ENCODE measurements at places on chromosomes 2 and 18.

- no peak for DNase-seq
Observed at GRCh38 chr2:232449964-232450363, 6.0 kb upstream of the ALPI start.

- DNase-seq: no peak
Observed at GRCh38 chr2:240024766-240025165, 376 bp downstream of the NDUFA10 start.

DNA sequence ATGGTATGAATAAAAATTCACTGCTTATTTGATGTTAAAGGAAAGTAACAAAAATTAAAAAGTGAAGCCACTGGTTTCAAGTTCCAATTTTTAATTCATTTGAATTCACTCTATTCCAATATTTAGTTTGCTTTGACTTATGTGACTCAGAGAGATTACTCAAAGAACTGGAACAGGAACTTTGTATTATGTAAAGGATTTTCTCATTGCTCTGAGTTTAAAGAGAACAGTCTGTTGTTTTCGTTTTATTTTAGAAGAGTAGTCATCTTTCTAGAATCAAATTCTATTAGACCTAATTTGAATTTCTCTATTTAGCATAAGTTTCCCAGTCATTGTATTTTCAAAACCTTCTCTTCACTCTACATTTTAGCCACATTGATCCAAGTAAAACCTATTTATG, 300.1 kb upstream of the SLC8A1 start:
- no peak for DNase-seq

- no peak for DNase-seq
Observed at GRCh38 chr2:236755278-236755840, 185.7 kb downstream of the ACKR3 start.

GRCh38 chr2:196995757-196996314, 69.3 kb upstream of the PGAP1 start:
- DNase-seq: no peak

DNA sequence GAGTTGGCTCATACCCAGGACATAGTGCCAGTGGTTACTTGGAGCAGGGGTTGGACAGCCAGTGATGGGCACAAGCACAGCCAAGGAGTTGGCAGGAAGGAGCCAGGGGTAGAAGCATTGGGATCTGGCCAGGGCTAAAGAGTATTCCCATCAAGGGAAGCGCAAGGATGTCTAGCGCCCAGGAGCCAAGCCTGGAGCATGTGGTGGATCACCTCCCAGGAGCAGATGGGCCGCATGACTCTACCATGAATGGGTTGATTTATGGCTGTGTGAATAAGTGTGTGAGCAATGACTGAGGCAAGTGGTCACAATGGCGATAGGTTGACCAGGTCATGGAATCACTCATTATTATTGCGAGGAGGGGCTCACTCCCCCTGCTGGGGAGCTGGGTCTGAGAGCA, 111.1 kb downstream of the FHOD3 start:
- no peak for DNase-seq

- DNase-seq: no peak
Observed at GRCh38 chr2:133838642-133839365, 270.5 kb upstream of the NCKAP5 start.

DNA sequence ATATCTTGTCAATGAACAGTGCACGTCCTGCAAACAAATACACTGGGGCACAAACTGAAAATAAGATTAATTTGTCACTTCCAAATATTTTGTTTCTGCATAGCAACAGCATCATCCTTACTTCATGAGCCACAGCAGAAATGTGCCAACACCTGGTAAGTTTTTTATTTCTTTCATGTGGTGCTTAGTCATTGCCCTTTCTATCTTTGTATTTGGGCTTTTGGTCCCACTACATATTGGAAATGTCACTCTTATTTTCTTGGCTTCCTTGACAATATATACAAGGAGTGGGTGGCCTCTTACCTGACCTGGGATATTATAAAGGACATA, 208.0 kb downstream of the RBM43 start:
- no peak for DNase-seq

DNA sequence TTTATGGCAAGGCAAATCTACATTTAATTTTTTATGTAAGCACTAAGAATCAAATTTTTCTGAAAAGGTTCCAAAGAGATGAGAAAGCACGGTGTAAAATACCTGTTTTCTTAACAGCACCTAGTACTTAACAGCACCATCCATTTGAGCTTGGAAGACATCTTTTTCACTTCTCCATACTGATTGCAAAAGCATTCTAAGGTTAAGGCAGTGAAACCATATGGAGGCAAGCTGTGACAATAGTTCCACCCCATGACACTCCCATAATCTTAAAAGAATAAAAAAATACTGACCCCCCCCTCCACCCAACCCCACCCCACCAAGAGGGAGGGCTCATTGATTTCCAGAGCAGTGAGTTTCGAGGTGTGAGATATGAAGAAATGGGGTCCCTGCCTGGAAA, 60.6 kb downstream of the ZCCHC2 start:
- DNase-seq: no peak

GRCh38 chr2:237993701-237994100, 26.9 kb downstream of the UBE2F start:
- no peak for DNase-seq

DNA sequence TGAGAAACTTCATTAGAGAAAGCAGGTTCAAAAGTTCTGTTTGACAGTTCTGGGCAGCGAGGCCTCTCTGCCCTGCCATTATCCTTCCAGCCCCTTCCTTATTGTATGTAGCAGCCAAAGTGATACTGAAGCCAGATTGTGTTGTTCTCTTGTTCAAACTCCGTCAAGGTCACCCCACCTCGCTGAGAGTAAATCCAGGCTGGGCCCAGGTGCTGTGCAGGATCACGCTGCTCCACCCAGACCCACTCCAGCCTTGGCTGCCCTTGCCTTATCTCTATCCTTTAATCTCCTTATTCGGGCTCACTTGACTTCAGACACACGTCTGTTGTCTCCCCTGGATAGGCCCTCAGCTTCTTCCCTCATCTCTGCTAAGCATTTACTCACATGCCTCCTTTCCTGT, 196.1 kb downstream of the CPS1 start:
- DNase-seq: no peak

GRCh38 chr2:150126143-150126740, 361.2 kb downstream of the RND3 start:
- DNase-seq: no peak

DNA sequence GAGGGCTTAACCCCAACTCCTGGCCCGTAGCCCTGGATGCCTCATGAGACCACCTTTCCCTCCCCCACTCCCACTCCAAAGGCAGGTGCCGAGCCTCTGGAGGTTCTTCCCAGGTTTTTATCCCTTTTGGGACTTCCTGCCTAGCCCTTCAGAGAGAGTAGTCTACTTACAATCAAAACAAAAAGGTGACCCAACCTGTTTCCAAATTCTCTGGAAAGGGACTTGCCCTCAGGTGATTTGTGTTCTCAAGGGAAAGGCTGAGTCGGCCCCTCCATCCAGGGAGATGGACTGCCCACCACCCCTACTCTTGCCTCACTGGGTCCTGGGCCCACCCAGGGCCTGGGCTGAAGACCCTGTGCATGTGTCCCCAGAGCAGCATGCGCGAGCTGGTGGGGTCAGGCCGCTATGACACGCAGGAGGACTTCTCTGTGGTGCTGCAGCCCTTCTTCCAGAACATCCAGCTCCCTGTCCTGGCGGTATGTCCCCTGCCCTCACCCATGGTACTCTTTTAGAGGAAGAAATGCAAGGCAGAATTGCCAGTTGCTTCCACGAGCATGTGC, 108.5 kb downstream of the PLB1 start:
- DNase-seq: no peak

DNA sequence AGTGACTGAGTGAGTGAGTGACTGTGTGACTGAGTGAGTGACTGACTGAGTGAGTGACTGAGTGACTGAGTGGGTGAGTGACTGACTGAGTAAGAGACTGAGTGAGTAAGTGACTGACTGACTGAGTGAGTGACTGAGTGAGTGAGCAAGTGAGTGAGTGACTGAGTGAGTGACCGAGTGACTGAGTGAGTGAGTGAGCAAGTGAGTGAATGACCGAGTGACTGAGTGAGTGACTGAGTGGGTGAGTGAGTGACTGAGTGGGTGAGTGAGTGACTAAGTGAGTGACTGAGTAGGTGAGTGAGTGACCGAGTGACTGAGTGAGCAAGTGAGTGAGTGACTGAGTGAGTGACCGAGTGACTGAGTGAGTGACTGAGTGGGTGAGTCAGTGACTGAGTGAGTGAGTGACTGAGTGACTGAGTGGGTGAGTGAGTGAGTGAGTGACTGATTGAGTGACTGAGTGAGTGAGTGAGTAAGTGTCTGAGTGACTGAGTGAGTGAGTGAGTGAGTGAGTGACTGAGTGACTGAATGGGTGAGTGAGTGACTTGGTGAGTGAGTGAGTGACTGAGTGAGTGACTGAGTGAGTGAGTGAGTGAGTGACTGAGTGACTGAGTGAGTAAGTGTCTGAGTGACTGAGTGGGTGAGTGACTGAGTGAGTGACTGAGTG, 13.3 kb downstream of the MAL start:
- no peak for DNase-seq

- DNase-seq: no peak
Observed at GRCh38 chr2:230443541-230443940, 27.5 kb downstream of the SP100 start.

DNA sequence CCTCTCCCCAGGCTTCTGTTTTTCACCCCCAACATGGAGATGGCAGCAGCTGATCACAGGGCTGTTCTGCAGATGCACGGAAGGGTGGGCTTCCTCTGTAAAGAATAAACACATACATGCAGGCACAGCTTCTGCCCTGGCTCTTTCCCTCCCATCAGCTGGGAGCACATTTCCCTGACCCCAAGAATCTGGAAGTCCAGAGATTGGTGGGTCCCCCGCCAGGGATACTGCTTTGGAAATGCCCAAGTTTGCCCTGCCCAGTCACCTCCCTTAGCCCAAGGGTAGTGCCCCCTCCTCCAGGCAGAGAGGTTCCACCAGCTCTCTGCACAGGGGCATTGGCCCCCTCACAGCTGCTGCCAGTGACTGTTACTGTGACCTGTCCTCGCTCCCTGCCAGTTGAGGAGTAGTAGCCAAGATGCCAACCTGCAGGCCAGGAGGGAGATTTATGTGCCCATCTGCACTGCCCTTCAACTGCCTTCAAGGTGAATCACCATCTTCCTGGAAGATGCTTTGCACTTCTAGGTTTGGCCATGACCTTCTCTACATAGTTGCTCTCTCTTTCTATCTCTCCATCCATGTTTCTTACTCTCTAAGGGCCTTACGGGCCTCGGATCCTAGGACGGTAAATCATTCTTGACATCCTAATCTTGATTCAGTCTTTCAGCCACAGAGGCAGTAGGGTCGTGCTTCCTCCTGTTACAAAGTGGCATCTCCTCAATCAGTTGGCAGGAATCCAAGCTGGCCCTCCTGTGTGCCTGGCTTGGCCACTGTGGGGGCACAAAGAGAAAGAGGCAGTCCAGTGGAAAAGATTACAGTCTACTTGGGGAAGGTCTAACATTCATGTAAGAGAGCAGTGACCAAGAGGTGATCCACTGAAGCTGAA, 121.8 kb downstream of the CTIF start:
- no peak for DNase-seq

- DNase-seq: no peak
Observed at GRCh38 chr2:130825966-130826253, 10.8 kb upstream of the ARHGEF4 start.

DNA sequence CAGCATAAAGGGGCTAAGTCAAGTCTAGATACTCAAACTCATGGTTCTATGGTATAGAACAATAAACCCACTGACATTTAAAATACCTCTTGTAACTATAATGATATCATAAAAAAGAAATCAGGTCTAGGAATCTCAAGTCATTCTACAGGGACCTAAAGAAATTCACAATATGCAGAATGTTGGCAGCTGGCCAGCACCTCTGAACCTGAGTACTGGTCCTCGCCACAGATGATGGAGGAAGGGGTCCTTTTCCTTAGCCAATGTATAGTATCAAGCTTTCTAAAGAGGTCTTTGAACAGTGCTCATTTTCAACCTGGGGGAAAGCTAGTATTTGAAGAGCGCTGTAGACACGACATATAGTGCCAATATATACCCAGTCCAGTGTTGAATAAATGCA, 108.4 kb upstream of the ITGB6 start:
- no peak for DNase-seq

DNA sequence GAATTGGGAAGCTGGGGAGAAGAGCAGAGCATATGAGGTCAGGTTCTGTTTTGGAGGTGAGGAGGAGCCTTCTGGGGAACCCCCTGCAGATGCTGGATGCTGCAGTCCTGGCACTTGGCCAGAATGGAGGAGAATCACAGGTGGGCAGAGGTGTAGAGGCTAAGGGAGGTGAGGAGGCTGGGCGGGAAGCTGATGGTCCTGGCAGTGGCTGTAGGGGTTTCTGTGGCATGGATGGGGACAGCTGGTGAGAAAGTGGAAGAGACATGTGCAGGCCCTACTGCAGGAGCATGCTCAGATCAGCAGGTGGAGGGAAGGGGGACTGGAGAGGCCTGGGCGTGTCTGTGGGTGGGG, 101.3 kb downstream of the DYSF start:
- DNase-seq: no peak

GRCh38 chr2:218859556-218859987, at the start of gene WNT6:
Gene WNT6, plus strand, starts transcription at chr2:218859805. Its CDS starts 233 bp downstream, at chr2:218860038.
- DNase-seq: no peak

- no peak for DNase-seq
Observed at GRCh38 chr2:212919238-212919637, 232.2 kb downstream of the IKZF2 start.

Measured in tibial artery (tissue), 4 donors.